ENCODE measurements at places on chromosomes 13 and 19.

- DNase-seq: no peak
Measured at GRCh38 chr13:20676213-20676612, 27.3 kb upstream of the IL17D start.

- DNase-seq: no peak
Measured at GRCh38 chr13:73189362-73189761, 130.6 kb downstream of the KLF5 start.

GRCh38 chr19:43812259-43812658, 10.0 kb upstream of the LYPD5 start:
- no peak for DNase-seq

- DNase-seq: no peak
Measured at GRCh38 chr13:26628706-26629105, 71.2 kb downstream of the WASF3 start.

GRCh38 chr19:41205995-41206394, 13.0 kb downstream of the CYP2S1 start:
- DNase-seq: no peak

- DNase-seq: peak; percentile 31
Measured at GRCh38 chr13:105982219-105982930, 553.1 kb downstream of the EFNB2 start.

DNA sequence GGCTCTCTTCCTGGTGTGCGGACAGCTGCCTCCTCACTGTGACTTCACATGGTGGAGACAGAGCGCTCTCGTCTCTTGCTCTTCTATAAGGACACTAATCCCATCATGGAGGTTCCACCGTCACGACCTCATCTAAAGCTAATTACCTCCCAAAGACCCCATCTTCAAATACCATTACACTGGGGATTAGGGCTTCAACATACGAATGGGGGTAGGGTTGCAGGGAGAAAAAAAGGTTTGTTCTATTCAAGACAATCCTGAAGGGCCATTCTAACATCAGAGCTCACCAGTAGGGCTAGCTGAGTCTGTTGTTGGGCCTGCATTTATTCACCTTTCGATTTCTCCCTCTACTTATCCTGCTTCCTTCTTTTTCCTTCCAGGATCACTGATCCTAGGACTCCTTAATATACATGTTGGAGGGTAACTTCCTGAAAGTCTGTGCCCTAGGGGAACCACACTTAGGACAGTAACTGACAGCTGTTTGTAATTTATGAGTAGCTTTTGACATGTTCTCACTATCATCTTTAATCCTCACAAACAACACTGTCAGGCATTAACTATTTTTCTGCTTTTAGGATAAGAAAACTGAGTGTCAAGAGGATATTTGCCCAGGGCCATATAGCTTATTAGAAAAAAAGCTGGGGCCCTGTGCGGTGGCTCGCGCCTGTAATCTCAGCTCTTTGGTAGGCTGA, 18.8 kb upstream of the GTF2F2 start:
- no peak for DNase-seq

Measured in iPS-NIHi11 (cell line).